ENCODE measurements at places on chromosomes 1 and 21.

- DNase-seq = no peak
Measured at GRCh38 chr1:198669023-198669698, 30.3 kb downstream of the PTPRC start.

DNA sequence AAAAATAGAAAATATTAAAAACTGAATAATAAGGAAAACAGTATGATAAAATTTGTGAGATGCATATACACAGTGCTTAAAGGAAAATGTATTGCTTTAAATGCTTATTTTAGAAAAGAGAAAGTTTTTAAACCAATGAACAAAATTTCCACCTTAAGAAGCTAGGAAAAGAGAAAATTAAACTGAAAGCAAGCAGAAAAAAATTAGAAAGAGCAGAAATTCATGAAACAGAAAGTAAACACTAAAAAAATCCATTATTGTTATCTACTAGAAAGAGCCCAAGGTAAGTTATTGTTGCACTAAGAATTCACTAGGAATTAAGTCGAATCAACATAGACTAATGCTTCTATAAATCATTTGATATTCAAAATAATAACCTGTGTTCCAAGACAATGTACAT, 67.7 kb downstream of the PIK3R3 start:
- DNase-seq = no peak

GRCh38 chr21:35333831-35334618, 284.9 kb upstream of the RUNX1 start:
- DNase-seq = no peak

GRCh38 chr1:26281091-26281958, 1.4 kb downstream of the SH3BGRL3 start:
- no peak for DNase-seq

DNA sequence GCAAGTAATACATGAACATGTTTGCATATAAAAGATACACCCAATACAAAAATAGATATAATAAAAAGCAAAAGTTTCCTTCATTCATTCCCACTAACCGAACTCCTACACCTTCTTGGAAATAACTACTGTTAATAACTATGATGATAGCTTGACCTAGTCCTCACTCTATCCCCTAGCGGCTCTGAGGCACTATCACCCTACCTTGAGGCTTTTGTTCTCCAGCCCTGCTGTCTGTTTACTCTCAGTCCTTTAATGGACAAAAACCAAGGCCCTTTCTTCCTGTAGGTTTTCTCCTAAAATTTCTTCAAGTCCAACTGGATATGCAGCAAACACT, 186.6 kb downstream of the SLC35F3 start:
- DNase-seq = no peak

DNA sequence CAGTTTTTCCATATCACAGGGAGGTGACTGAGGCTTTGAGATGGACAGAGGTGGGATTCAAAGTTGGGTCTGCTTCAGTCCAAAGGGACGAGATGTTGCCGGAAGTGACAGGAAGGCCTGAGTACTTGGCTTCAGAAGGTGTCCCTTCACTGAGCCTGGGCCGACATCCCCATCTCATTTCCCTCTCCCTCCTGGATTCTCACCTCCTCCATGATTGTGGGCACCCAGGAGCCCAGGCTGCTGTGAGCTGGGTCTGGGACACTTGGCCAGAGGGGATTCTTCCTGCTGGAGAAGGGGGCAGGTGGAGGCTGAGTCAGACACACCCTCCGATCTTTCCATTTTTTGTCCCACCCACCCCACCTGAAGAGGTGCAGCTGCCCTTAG, 2.8 kb upstream of the MRPS15 start:
- no peak for DNase-seq

DNA sequence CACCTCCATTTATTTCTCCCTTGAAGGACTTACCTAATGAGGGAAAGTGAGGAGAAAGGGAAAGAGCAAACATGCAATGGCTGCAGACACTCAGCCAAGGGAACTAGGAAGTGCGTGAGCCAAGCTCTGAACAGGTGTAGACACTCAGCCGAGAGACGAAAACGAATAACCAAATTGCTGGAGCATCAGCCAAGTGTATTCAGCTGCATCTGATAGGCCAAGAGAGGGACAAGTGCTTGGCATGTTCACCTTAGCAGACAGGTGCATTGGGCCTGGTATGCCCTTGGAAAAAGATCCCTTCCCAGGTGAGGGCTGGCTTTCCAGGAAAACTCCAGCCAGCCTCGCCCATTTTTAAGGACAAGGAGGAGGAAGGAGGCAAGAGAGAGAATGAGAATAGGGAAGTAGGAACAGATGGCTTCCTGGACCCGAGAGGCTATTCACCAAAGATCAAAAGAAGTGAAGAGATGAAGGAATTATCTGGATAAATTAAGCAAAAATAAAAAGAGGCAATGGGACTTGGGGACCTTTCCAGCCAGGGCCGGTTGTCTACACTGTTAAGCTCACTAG, 184.7 kb downstream of the TOMM20 start:
- peak; percentile 36 for DNase-seq

DNA sequence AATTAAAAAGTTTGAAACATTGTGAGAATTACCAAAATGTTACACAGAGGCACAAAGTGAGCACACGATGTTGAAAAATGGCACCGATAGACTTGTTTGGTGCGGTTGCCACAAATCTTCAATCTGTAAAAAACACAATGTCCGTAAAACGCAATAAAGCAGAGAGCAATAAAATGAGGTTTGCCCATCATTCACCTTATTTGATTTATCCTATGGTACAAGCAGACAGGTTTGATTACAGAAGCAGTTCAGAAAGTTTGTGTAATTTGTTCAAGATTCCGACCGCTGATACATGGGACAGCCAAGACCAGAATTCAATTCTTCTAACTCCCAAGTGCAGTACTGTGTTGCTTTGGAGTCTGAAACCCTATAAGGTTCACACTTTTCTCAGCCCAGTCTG, 318.3 kb upstream of the PROX1 start:
- no peak for DNase-seq

DNA sequence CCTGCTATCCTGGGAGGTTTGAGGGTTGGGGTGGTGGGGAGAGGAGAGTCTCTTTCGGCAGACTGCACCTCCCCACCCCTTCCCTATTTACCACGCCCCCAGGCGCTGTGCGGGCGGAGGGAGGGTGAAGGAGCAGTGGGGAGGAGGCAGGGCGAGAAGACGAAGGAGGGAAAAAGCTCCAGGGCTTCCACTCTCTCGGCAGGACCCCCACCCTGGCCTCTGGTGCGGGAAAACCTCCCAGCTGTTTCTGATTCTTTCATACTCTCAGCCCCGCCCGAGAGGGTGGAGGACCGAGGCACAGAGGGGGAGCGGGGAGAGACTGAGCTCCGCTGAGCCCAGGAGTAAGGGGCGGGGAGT, 866 bp upstream of the WNT2B start:
- no peak for DNase-seq

- no peak for DNase-seq
Measured at GRCh38 chr21:38918607-38919346, 113.0 kb downstream of the ETS2 start.

DNA sequence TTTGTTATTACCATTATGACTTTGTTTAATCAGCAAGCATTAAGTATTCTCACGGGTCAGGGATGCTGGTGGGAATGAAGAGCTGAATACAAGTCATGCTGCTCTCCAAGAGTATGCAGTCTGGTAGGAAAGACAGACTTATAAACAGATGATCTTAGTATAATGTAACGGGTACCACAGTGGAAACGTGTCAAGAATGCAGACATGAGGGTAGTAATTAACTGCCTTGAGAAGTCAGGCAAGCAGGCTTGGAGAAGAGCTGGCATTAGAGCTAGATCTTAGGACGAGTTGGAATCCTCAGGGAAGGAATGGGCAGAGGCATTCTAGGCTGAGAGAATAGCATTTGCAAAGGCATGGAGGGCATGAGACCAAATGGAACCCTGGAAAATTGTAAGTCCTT, 19.7 kb downstream of the FAM76A start:
- no peak for DNase-seq

- DNase-seq = peak; percentile 86
Measured at GRCh38 chr1:93447481-93448291, at the start of gene FNBP1L. TSS of gene FNBP1L (plus strand) at chr1:93448118. CDS start at chr1:93448282, 164 bp downstream.

- no peak for DNase-seq
Measured at GRCh38 chr1:15075817-15076216, 77.7 kb upstream of the TMEM51 start.

- DNase-seq = no peak
Measured at GRCh38 chr1:41417746-41418145, 56.5 kb downstream of the FOXO6 start.

GRCh38 chr1:184118046-184118445, 66.5 kb downstream of the TSEN15 start:
- no peak for DNase-seq

DNA sequence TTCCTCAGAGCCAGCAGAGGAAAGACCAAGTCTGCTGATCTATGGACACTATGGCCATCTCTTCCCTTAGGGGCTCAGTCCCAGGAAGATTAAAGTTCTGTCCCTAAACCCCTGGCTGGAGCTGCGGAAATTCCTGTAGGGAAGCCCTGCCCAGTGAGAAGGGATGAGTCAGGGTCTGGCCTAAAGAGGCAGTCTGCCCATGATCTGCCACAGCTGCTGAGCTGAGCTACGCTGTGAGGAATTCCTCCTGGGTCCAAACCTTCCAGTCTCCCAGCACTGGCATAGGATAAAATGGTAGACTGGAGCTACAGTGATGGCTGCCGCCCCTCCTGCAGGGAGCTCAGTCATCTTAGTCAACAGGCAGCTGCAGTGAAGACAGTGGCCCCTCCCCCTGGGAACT, 213.7 kb downstream of the BRINP2 start:
- DNase-seq = no peak

DNA sequence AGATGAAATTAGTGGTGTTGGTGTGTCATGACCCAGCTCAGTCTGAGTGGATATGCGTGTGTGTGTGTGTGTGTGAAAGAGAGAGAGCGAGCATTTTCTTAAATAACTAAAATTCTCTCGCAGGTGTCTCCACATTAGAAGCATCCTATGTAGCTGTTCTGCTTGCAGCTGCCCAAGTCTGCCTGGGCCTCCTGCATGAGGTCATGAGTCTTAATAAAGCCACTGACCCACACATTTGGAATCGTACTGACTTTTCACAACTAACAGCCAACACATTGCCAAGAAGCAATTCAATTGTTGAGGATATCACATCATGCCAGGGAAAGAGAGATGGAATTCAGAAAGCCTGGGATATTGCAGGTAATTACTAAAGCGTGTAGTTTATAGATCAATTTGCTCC, 238.2 kb upstream of the AJAP1 start:
- no peak for DNase-seq

GRCh38 chr1:92739669-92740524, 45.0 kb downstream of the EVI5 start:
- no peak for DNase-seq

DNA sequence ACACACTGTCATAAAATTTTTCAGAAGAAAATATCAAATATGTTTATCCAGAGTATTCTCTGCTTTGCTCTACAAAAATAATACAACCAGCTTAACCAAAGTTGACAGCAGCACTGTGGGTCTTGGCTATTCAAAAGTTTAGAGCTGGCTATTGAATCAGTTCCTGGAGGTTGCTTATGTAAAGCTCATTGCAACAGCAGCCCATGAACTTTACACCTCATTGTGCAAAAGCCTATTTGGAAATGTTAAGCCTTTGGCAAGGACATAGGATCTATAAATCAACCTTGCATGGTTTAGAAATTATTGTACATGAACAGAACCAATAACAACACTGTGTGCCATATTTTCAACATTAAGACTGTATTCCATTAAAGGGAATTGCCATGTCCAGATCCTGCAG, 714.9 kb downstream of the ADGRL2 start:
- peak; percentile 60 for DNase-seq

GRCh38 chr1:22176258-22176657, 33.4 kb upstream of the WNT4 start:
- no peak for DNase-seq

GRCh38 chr1:111769517-111770146, 13.9 kb downstream of the DDX20 start:
- no peak for DNase-seq

DNA sequence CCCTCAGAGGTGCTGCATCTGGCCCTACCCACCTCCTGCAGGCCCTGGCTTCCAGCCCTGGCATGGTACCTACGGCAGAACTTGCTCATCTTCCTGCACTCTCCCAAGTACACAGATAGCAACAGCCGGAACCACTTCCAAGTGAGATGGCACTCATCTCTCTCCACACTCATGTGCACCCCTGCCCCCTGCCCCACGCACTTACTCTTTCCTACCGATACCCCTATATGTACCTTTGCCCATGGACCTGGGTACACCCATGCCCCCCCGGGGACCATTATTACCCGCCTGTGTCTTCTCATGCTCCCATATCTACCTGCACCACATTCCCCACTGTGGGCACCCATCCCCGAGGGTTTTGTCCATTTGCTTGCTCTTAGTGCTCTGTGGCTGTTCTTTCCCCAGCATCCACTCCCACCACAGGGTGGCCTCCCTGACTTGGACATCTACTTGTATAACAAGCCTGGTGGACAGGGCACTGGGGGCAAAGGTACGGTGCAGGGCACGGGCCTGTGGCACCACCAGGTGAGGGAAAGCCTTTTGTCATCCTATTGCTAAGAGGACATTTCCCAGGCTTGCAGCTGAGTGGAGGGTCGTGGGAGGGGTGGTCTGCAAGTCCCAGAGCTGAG, 14.7 kb downstream of the HYI start:
- DNase-seq = no peak

GRCh38 chr1:7688659-7689058, 82.4 kb upstream of the VAMP3 start:
- no peak for DNase-seq

- no peak for DNase-seq
Measured at GRCh38 chr1:226741009-226741408, 1.9 kb upstream of the ITPKB start.

GRCh38 chr1:23416964-23417363, 7.6 kb downstream of the TCEA3 start:
- no peak for DNase-seq

GRCh38 chr1:110426854-110427253, 19.4 kb upstream of the LAMTOR5 start:
- DNase-seq = no peak

DNA sequence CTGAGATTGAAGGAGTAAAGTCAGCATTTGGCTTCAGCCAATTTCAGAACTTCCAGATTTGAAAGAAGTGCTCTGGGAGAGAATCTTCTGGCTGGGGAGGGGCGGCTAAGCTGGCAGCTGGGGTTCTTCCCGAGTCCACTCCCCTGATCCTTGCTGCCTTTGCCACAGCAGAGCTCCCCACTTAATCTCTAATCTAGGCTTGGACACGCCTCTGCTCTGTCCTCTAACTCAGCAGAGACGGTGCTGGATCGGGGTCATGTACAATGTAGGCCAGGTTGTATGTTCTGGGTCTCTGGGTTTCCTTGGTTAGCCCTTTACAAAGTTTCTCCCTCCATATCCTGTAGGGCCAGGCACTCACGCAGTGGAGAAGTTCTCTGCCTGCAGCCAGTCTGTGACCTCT, 10.1 kb upstream of the GSTM3 start:
- DNase-seq = no peak

DNA sequence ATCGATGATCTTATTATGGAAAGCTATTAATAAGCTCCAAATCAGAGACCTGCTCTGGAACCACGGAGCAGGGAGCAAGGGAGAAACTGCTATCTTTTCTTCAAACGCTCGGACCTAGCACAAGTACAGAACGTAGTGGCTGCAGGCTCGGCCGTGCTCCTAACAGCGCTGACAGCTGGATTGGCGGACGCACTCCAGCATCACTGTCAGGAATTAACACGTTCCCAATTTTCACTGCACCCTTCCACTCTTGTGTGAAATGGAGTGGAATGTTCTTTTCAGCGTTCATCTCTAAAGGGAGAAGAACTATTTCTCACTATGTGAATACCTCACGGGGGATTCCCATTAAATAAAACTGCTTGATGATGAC, 106.9 kb downstream of the ZNF281 start:
- DNase-seq = peak; percentile 63

GRCh38 chr1:150568594-150568966, 10.8 kb downstream of the MCL1 start:
- no peak for DNase-seq

Data from right lobe of liver (tissue), 6 donors.